HTR-8/SVneo (cell line): ENCODE measurements at places on chromosomes 4 and X.

GRCh38 chr4:138401334-138401733 lies 159.2 kb upstream of the SLC7A11 start:
- no peak for DNase-seq

DNA sequence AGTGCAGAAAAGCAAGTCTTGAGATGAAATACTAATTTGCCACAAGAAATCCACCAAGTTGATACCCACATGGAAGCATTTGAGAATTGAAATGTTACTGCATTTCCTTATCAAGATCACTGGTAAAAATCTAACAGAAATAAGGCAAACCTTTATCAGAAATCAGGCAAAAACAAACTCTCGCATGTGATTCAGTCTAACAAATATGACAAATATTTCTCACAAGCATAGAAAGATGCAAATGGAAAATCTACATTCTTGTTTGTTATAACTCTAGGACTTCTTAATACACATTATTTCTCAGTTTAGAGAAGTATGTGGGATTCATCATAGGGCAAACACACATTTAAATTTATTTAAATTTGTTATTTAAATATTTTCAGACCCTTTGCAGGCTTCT lies 52.9 kb downstream of the TXK start:
- DNase-seq: no peak

- DNase-seq: no peak
Measured at GRCh38 chrX:139640259-139640658, 67.7 kb downstream of the MCF2 start.

DNA sequence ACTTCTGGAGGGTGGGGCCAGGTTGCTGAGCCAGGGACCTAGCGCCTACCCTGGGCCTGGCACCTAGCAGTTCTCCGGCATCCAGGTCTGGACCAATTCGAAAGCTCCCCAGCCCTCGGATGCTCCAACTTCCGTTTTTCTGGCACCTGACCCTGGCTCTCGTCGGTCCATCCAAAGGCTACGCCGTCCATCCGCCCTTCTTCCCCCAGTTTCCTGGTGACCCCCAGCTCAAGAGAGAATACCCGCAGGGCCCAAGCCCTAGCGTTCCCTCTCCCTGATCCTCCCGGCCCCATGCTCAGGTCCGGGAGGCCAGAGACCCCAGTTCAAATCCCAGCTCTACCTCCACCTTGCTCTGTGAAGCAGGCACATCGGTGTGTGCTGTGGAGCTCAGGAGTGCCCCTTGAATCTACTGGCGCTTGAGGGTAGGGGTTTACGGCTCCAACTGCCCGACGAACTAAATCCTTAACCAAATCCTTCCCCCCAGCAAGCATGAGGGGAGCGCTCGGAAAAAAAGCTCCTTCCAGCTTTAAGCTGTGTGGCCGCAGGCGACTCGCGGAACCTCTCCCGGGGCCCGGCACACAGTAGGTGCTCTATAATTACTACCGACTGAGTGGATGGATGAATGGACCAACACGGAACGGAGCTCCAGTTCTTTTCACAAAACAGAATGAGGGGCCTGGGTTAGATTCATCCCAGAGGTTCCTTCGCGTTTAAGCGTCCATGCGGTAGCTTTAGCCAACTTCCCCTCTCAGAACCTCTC lies 1.1 kb downstream of the CRMP1 start:
- no peak for DNase-seq

DNA sequence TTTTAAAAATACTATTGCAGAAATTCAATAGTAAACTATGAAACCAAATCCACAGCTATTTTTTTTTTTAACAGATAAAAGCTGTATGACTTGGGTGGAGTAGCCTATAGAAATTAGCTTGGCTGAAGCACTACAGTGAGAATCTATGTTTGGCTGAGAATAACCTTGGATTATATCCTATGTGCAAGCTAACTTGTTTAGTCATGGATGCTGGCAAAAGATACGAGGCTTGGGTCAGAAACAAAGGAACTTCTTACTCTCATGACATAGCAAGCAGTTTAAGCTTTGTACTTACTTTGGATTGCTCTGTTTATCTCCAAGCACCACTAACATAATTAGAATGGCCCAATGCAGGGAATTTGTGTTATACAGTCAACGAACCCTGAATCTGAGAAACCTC lies 119.2 kb upstream of the GRID2 start:
- DNase-seq: no peak

DNA sequence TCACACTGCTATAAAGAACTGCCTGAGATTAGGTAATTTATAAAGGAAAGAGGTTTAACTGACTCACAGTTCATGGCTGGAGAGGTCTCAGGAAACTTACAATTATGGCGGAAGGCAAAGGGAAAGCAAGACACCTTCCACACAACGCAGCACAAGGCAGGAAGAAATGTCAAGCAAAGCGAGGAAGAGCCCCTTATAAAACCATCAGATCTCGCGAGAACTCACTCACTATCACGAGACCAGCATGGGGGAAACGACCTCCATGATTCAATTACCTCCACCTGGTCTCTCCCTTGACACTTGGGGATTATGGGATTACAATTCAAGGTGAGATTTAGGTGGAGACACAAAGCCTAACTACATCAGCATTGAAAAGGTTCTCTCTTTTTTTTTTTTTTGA lies 39.6 kb downstream of the PALLD start:
- DNase-seq: no peak

DNA sequence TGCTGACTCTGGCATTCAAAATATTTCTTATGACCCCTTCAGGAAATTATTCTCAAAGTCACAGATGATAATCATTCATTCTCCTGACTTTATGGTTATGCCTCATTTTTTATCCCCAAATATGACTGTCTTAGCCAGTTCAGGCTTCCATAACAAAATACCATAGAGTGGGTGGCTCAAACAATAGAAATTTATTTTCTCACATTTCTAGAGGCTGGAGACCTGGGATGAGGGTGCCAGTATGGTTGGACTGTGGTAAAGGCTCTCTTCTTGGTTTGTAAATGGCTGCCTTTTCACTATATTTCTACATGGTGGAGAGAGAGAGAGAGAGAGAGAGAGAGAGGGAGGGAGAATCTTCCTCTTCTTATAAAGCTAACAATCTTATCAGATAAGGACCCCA lies 20.5 kb downstream of the FRMD7 start:
- DNase-seq: no peak

DNA sequence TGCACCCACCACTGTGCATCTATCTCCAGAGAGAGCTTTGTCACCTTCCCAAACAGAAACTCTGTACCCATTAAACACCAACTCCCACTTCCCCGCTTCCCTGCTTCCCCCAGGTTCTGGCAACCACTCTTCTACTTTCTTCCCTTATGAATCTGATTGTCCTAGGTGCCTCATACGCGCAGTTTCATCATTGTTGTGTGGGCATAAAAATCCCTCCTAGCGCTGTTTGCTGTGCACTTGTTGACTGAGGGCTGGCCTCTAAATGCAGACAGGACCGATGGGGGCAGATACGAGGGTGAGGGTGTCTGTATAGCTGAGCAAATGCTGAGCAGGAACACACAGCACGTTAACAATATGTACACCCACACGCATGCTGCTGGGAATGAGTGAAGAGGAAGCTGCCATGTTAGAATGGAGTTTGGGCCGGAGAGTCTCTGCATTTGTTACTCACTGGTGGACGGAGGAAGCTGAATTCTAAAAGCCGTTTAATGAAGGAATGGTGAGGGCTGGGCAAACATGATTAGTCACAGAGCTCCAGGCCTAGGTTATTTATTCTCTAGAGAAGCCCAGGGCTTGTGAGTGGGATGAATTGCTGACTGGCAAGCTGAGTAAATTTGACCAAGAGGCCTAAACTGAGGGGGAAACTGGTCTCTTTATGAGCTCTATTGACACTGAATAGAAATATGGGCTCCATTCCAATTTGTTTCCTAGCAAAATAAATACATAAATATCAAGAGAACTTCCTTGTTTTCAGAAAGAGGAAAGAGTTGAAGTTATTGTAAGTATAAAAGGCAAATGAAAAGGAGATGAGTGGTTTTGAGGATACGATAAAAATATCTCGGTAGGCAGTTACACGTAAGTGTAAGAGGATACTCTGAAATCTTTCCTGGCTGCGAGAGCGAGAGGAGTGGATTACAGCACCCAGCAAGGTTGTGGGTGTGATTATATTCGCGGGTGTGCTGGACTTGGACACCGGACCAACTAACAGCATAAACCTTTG lies 95.9 kb upstream of the RPS6KA3 start:
- no peak for DNase-seq

DNA sequence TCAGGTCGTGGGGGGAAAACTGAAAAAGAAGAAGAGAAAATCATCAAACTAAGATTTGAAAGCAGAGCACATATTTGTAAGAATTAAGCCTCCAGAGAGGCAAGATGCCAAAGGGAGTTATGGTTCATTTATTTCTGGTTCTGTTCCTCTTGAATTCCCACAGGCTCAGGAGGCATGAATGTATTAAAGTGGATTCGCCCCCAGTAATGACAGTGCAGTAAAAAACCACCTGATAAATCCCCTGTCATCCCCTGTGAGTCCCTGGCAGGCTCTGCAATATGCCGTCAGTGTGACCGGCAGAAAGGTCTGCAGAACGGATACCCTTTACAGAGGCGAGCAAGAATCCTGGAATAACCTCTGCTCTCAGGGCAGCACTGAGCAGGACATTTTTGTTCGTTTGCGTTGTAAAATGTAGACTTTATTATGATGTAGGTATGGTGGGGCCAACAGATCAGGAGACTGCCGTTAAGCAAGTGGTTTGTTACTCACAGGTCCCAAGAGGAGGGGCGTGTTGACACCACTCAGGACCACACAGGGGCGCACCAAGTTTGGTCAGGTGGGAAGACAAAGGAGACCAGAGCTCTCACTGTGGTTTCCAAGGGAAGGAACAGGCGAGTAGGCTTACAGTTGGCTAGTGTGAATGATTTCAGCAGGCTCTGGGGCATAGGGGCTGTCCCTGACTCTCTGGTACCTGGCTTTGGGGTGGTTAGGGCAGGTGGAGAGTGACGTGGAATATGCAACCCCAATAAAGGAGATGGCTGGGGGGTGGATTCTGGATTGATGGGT lies 75.3 kb downstream of the DHRSX start:
- no peak for DNase-seq

GRCh38 chrX:107742700-107743191 lies 32.8 kb downstream of the TSC22D3 start:
- no peak for DNase-seq

DNA sequence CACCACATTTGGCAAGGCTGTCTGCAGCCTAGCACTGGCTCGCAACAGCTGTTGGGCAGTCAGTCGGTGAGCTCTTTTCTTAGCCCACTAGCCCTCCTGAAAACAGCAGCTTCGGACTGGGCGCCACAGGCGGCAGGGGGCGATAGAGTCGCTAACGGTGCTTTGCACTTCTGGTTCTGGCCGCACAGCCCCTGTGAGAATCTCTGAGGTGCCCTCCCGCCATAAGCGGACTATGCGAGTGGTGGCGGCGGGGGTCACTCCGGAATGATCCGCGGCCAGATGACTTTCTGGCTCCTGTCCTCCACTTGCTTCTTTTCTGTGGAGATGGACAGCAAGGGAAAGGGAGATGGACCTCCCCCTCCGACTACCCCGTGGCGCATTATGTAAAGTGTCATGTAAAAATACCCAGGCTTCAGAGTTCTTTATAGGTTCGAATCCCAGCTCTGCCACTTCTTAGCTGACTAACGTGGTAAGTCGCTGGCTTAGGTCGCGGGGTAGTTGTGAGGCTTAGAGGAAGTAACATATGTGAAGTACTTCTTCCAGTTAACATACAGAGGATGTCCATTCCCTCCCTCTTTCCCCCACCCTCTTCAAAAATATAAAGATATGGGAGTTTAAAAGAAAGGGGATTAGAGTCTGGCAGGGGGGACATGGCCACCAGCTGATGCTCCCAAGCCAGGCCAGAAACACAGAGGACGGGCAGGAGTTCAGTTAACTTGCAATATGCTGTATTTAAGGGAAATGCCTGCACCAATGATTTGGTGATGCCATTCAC lies 11.0 kb downstream of the ARHGAP36 start:
- peak; percentile 0 for DNase-seq

- DNase-seq: no peak
Measured at GRCh38 chr4:70179811-70180210, 15.7 kb upstream of the ODAM start.

DNA sequence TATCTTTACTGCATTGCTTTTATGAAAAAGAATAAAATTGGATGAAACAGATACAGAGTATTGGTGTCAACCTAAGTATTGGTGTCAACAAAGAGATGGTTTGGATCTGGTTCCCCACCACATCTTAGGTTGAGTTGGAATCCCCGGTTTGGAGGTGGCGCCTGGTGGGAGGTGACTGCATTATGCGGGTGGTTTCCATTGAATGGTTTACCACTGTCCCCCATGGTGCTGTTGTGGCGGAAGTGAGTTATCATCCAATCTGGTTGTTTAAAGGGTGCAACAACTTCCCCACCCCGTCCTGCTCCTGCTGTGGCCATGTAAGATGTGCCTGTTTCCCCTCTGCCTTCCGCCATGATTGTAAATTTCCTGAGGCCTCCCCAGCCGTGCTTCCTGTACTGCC lies 52.8 kb upstream of the CD99 start:
- no peak for DNase-seq

GRCh38 chr4:10167201-10167600 lies 50.6 kb upstream of the WDR1 start:
- DNase-seq: no peak

DNA sequence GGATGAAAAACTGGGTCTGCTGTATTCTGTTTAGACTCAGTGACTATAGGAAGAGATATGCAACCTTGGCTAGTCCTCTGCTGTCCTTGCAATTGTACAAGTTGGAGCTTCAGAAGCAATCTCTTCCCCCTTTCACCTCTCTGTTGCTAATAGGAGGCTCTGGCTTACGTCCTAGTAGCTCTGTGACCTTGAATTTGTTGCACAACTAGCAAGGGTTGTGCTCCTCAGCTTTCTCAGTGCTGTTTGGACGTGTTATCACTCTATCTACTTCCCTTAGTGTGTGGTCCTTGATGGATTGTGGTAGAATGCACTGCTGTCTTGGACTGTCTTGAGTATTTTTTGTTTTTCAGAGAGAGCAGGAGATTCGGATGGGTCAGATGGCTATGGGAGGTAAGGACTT lies 3.4 kb upstream of the ITGB1BP2 start:
- no peak for DNase-seq

- no peak for DNase-seq
Measured at GRCh38 chr4:108003982-108004515, 14.4 kb downstream of the HADH start.

- DNase-seq: no peak
Measured at GRCh38 chr4:77785669-77786068, 33.5 kb downstream of the CNOT6L start.

DNA sequence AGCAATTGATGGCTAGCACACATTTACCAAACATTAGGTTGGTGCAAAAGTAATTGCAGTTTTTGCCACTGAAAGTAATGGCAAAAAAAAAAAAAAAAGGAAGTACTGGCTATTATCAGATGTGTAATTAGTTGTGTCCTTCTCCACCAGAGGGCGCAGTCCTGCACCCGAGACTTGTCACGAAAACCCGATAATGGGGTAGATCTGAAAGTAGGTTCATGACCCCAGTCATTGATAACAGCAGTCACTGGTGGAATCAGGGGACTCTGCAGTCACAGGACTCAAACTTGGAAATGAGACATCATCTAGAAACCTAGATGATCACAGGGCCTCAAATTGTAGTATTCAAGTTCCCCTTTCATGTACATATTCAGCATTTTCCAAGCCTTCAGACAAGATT lies 13.1 kb upstream of the ACOT9 start:
- peak; percentile 73 for DNase-seq
